ENCODE measurements at places on chromosomes 3 and 15.

- no peak for DNase-seq
Observed at GRCh38 chr15:63337046-63337445, 44.6 kb downstream of the CA12 start.

DNA sequence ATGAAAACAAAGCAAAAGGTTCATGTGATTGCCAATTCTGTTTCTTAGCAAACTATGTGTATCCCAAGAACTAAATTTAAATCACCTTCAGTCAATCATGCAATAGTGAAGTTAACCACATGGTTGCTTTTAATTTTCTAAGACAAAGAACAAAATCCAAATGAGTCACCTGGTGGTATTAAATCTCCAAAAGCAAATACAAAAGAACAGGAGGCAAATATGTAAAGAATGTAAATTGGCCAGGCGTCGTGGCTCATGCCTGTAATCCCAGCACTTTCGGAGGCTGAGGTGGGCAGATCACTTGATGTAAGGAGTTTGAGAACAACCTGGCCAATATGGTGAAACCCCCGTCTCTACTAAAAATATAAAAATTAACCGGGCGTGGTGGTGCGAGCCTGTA, 54.2 kb upstream of the PIK3R4 start:
- DNase-seq: no peak

- no peak for DNase-seq
Observed at GRCh38 chr3:66101901-66102300, 63.2 kb upstream of the MAGI1 start.

- no peak for DNase-seq
Observed at GRCh38 chr15:81751256-81751655, 294.6 kb downstream of the MEX3B start.

- no peak for DNase-seq
Observed at GRCh38 chr15:69145694-69146492, 14.5 kb upstream of the GLCE start.

- no peak for DNase-seq
Observed at GRCh38 chr3:128394033-128394432, 72.7 kb downstream of the DNAJB8 start.

GRCh38 chr3:13142552-13143380, 69.5 kb upstream of the IQSEC1 start:
- DNase-seq: no peak

- no peak for DNase-seq
Observed at GRCh38 chr15:83927704-83928391, 273.9 kb downstream of the ADAMTSL3 start.

- DNase-seq: no peak
Observed at GRCh38 chr3:69724722-69725435, 14.4 kb upstream of the MITF start.

DNA sequence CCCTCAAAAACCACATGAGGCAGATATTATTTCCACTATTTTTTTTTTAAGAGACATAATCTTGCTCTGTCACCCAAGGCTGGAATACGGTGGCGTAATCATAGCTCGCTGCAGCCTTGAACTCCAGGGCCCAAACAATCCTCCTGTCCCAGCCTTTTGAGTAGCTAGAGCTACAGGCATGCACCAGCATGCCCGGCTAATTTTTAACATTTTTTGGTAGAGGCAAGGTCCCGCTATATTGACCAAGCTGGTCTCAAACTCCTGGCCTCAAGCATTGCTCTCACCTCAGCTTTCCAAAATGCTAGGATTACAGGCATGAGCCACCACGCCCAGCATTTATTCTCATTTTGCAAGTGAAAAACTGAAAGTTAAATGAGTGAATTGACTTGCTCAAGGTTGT, 50.8 kb upstream of the PIAS1 start:
- DNase-seq: no peak

DNA sequence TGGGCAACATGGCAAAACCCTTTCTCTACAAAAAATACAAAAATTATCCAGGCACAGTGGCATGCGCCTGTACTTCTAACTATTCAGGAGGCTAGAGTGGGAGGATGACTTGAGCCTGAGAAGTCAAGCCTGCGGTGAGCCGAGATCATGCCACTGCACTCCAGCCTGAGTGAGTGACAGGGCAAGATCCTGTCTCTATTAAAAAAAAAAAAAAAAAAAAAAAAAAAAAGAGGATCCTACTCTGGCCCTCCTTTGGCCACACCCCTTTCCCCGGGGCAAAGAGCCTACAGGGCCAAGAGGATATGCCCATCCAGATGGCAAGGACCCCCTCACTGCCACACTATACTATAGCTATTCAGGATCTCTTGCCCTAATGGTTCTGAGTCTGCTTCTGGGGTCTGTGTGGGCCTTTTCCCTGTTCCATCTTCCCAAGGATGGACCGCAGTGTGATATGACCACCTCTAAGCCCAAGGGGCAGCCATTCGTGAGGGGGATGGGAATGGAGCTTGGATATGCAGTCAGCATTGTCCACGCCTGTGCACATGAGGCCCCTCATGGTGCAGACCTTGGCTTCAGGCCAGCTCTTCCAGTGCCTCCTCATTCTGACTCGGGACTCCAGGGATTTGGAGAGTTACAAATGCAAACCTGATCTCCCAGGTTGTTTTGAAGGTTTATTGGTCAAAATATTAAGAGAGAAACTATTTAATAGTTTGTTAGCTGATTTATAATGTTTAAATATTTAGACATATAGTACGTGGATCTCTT, 7.3 kb downstream of the TYRO3 start:
- DNase-seq: no peak

GRCh38 chr3:88433568-88433967, 283.8 kb downstream of the C3orf38 start:
- no peak for DNase-seq

DNA sequence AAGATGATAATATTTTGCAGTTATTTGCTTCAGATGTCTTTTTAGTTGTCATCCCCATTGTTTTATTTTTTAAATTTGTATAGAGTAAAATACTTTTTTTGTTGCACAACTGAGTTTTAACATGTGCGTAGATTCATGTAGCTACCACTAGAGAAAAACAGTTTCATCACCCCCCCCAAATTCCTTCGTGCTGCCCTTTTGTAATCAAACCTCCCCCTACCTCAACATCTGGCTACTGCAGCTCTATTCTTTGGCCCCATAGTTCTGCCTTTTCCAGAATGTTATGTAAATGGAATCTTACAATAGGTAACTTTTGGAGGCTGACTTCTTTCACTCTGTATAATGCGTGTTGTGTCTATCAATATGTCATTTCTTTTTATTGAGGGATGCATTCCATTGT, 232.0 kb upstream of the RASGRP1 start:
- no peak for DNase-seq

GRCh38 chr15:80003934-80004472, 33.0 kb upstream of the BCL2A1 start:
- no peak for DNase-seq

DNA sequence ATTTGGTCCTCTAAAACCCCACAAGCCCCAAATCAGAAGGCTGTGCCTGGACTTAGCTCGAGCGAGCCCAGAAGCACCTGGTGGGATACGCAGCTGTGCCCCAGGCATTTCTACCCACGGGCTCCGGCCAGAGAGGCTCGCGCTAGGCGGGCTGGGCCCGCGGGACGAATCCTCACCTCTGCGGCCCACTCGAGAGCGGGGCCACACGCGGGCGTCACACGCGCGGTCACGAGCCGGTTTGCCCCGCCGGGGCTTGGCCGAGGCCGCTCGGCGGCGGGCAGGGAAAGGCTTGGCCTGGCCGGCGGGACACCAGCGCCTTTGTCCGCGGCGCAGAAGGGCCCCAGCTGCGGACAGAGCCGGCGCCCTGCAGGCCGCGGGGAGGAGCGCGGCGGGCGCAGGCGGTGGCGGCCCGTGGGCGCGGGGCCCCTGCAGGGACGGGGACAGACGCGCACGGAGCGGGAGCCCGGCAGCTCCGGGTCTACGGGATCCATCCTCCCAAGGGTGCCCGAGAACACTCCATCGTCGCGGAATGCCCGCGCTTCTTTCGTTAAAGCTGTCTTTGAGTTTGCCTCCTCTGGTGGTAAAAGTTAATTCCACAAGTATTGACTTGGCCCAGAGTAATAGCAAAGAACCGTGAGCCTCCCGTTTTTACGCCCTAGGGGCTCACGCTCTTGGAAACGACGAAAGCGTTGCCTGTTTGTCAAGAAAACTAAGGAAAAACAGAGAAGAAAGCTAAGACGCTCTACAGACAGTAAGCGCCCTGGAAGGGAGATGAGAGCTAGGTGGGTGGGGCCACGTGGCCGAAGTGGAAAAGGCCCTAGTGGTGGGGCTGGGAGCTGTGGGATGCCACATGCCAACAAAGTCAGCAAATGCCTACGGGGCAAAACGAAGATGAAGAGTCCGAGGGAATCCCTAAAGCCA, 26.4 kb downstream of the TYRO3 start:
- DNase-seq: peak; percentile 7

DNA sequence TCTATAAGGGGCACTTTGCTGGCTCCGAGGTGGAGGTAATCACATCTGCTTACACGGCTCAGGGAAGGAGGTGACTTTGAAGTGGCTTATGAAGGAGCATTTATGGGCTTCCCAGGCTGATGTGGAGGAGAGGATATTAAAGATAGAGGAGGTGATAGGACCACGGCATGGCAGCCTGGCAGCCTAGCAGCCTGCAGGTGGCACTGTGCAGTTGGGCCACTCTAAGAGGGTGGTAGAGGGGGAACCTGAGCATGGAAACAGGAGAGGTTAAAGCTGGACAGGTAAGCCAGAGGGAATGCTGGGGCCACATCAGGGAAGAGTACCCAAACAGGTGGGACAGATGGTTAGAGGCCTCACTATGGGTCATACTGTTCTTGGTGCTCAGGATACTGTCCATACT, 375.0 kb downstream of the WDR72 start:
- no peak for DNase-seq

DNA sequence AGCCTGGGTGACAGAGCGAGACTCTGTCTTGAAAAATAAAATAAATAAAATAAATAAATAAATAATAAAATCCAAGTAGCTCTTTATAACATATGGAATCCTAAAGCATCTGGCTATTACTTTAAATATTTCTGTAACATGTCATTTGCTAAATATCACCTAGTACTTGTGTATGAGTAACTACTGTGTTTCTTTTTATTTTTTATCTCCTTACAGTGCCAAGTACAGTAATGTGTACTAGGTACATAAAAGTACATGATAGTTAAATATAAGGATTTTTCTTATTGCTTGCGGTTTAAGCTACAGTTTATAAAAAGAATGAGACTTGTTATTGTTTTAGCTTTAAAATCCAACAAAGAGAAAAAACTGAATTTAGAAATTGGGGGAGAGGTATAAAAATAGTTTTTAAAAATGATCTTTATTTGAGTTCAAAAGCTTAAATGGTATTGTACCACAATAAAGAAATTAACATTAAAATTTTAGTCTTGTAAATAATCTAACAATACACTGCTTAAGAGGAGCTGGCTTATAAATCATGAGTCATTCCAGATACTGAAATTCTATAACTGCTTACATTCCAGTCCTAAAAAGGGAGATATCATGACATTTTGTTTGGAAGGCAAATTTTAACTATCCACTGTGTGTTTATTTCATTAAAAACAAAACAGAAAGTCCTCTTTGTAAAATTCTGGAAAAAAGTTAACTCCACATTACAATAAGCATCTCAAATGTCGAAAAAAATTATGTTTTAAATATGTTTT, 73.1 kb downstream of the FGF7 start:
- DNase-seq: no peak

All from stimulated activated naive CD4-positive, alpha-beta T cell (primary cell).